ENCODE measurements at places on chromosomes 5 and 9.

DNA sequence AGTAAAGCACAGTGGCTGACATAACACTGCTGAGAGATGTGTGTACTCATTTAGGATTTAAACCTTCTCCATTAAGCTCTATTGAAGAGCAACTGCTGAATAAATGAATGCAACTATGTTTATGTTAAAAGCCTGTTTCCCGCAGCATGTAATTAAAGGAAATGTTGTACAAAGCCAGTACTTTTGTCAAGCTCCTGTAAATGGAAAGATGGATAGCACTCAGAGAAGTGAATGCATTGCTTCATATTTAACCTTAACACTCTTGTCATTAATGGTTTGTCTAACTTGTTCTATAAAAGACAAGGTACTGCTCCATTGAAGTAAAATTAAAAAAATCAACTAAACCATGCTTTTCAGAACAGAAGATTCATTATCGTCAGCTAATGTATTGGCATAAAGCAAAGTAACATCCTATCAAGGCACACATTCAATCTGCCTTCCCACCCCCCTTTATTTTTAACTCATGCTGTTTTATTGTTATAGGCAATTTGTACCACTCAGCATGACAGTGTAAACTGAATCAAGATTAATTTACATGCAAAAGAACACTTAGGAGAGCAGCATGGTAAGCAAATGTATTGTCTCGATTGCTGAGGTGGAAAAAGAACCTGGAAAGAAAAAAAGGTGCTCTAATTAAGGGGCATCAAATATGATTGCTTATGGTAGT lies 240.9 kb upstream of the TBCA start:
- no peak for DNase-seq

DNA sequence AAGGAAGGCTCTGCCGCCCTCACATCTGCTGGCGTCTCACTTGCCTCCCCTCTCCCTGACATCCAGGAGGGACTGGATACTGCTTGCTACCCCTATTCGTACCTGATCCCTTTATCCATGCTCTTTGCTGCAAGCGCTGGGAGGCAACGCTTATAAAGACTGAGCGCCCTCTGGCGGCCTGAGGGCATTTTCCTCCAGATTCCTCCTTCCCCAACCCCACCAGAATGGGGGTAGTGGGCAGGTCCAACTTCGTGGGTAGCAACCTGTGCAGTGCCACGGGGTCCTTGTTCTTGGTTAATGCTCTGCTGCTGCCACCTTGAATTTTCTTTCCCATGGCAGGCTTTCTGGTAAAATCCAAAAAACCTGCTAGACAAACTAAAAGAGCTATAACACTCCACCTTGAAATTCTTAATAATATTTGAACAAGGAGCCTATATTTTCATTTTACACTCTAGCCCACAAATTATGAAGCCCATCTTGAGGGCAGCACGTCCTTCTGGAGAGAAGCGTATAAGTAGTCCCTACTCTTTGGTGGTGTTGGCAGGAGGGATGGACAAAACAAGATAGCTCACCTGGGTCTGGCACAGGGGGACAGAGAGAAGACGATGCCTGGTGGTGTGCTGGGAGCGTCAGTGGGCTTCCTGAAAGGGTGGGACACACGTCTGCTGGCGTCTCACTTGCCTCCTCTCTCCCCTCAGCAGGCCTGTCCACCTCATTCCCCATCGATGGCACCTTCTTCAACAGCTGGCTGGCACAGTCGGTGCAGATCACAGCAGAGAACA lies 52.5 kb downstream of the JADE2 start:
- peak; percentile 79 for DNase-seq

- no peak for DNase-seq
Observed at GRCh38 chr9:8036914-8037524, 237.4 kb upstream of the DMAC1 start.

- no peak for DNase-seq
Observed at GRCh38 chr9:124077915-124078572, 66.5 kb downstream of the LHX2 start.

DNA sequence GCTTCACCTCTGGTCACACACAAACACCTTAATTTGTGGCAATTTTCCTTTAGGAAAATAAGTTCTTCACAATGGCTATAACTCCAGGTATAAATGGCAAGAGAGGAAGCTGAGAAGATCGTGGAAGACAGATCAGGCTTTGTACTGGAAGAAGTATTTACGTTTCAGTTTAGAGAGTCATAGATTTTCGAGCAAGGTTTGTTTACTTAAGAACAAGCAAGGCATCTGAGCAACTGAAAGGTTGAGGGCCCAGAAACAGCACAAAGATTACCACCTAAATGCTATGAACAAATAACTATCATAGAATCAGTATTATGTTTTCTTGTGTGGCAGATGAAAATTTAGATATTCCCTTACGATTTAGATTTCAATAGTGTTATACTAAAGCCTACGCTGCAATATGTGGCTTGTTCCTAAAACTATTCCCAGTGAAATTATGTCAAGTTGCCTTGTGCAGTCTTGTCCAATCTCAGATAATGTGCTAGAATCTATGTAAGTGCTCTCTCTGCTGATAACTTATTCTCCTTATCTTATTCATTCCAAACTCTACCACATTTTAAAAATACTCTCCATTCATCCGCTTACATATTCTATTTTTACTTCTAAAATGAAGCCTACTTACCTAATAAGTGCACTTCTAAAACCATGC lies 6.7 kb downstream of the SLCO4C1 start:
- DNase-seq, result no peak

- no peak for DNase-seq
Observed at GRCh38 chr5:40853632-40854192, 12.5 kb downstream of the CARD6 start.

DNA sequence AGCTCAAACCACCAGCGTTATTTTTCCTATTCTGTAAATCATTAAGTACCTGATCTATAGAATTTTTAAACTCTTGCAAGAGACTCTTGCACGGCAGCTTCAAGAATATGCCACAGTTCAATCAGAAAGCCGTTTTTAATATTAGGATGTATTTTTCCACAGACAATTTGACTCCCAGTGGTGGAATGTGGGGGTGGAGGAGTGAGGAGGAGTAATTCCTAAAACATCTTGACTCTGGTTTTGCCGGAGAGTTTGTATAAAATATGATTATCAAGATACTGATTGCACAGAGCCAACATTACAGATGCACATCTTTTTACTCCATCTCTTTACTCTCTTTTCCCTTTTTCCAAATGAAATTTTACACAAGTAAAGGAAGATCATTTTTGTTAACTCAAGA lies 288.3 kb downstream of the ENC1 start:
- no peak for DNase-seq

DNA sequence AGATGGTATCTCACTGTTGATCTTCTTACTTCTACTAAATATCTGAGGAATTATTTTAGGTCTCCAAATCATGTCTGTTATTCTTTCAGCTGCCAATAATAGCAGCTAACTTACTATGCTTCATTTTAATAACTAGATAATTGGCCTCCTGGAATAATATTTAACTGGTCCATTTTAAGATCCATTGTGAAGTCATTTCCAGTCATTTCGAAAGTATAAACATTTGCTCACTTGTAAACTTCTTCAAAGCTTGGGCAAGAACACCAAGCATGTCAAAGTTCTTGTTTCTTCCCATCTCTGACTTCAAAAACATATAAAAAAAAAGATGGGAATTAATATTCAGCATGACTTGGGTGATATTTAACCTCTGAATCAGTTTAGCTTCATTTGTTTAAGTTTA lies 61.4 kb upstream of the MRPS30 start:
- DNase-seq, result no peak

GRCh38 chr5:102998224-102998623 lies 121.7 kb downstream of the GIN1 start:
- no peak for DNase-seq

DNA sequence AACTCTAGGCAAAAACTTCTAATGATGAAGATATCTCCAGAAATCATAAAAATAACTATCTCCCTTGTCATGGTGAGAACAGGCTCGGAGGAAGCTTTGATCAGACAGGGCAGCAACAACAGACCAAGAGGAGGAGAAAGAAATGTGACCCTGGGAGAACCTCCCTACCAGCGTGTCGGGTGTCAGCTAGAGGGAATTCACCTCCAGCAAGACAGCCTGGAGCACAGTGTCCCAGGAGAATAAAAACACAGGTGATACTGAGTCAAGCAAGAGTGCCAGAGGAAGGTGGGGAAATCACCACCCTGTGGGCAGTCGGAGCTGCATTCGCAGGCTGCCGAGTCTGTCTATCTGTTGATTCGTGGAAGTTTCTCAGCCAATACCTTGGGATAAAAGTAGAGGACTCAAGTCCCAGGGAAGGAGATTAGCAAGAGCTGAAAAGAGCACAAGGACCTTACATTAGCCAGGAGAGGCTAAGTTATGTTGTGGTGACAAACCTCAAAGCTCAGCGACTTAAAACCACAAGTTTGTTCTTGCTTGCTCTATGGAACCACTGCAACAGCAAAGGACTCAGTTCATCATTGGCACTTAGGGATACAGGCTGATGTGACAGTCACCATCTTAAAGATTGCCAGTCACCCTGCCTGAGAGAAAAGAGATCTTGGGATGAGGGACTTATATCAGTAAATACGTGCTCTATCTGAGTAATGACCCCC lies 598.3 kb downstream of the CCDC171 start:
- no peak for DNase-seq

DNA sequence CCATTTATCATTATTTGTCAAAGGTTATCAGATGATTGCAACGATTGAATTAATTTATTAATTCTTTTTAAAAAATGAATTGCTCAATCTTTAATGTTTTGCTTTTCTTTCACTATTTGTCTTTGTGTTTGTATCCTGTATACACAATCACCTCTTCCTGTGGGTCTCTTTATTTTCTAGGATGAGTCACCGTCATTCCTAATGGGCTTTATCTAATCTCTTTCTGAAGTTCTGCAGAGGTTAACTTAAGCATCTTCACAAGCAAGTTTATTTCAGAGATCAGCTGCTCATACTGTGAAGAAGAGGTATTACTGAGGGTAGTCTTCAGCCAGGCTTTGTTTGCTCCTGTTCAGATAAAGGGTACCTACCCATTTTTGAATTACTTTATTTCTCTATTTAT lies 323.9 kb downstream of the NNT start:
- DNase-seq, result no peak
